NCI-H1930 (cell line): ENCODE measurements at places on chromosomes 4 and X.

DNA sequence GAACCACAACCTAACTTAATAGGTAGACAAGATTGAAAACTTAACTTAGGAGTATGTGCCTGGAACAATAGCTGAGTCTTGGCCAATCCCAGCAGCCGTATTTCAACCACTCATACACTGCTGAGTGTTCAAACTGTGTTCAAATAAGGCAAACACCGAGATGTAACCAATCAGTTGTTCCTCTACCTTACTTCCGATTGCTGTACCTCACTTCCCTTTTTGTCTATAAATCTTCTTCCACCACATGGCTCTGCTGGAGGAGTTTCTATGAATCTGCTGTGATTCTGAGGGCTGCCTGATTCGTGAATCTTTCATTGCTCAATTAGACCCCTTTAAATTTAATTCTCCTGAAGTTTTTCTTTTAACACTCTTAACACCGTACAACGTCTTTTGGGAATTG lies 108.0 kb downstream of the ANAPC4 start:
- no peak for DNase-seq

DNA sequence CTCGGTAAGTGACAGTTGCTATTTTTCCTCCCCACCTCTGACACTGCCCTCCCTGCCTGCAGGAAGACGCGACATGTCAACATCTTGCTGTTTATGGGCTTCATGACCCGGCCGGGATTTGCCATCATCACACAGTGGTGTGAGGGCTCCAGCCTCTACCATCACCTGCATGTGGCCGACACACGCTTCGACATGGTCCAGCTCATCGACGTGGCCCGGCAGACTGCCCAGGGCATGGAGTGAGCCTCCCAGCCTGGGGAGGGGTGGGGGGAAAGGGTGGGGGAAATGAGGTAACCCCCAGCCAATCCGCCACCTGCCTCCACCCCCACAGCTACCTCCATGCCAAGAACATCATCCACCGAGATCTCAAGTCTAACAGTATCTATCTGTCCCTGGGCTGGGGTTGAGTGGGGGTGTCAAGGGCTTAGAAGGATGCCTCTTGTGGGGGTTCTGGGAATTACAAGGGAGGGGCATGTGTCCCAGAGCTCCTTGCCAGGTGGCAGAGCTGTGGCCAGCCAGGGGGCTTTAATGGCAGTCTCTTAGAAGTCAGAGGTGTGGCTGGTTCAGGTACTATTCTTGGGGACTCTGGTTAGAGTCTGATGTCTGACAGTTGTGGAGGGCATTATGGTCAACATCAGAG lies 7.8 kb downstream of the ARAF start:
- DNase-seq, result no peak

DNA sequence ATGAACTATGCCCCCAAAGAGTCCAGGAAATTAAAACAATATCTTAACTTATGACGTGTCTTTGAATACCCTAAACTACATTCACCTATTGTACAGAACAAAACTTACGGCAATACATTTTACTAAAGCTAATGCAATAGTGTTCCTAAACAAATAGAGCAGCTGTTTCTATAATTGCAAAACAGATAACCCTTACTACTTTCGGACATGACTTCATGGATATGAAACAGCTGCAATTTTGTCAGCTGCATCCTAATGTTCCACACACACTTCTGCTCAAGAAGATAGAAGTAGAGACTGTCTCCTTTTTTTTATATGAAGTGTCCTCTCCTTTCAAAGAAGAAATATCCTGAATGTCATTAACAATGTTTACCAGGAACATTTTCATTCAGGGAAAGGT lies 174.9 kb downstream of the ACTRT1 start:
- DNase-seq, result no peak

GRCh38 chr4:84159762-84160161 lies 339.3 kb downstream of the NKX6-1 start:
- no peak for DNase-seq

GRCh38 chrX:134734466-134734952 lies 76.2 kb upstream of the PLAC1 start:
- no peak for DNase-seq

- no peak for DNase-seq
These were observed 87.4 kb downstream of the KIT start for GRCh38 chr4:54745031-54745770.

DNA sequence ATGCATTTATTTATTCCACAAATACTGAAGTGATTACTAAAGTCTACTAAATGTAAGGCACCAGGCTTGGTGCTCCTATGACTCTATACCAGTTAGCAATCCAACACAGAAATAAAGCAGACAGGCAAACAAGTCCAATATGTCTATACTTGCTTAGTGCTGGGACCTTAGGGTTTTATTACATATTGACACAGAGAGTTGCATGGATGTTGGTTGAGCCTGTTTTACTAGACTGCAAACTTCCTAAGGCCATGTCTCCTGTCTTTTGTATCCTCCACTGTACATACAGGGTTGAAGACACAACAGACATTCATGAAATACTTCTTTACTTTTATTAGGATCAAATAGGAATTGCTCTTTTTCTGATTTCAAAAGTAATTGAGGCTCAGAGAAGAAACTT lies 69.0 kb downstream of the LNX1 start:
- DNase-seq, result no peak

- DNase-seq, result no peak
These were observed 52.9 kb downstream of the FRMPD3 start for GRCh38 chrX:107502316-107502715.

GRCh38 chr4:105520819-105521790 lies 31.3 kb upstream of the ARHGEF38 start:
- no peak for DNase-seq

GRCh38 chrX:11588097-11588496 lies 77.6 kb downstream of the ARHGAP6 start:
- DNase-seq, result no peak

DNA sequence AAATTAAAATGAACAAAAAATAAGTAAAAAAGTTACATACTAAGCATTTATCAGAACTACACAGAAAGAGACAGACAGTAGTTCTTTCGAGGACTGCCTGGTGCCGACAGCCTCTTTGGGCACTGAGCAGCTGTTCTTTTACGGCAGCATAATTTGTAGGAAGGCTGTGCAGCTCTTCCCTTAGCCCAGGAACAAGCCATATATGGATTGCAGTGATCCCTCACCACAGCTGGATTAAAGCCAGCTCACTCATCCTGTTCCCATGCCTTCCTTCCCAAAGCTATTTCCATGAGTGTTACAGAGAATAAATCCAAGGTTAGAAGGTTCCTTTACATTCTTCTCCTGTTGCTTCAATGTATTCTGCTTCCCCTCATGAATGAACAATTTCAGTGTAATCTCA lies 71.7 kb downstream of the DDX60L start:
- no peak for DNase-seq

- DNase-seq, result no peak
These were observed 292.0 kb downstream of the DCTD start for GRCh38 chr4:182625193-182625592.

GRCh38 chrX:107571296-107571998 lies 56.9 kb upstream of the PRPS1 start:
- no peak for DNase-seq

GRCh38 chr4:4501679-4502078 lies 40.2 kb downstream of the STX18 start:
- DNase-seq, result no peak

DNA sequence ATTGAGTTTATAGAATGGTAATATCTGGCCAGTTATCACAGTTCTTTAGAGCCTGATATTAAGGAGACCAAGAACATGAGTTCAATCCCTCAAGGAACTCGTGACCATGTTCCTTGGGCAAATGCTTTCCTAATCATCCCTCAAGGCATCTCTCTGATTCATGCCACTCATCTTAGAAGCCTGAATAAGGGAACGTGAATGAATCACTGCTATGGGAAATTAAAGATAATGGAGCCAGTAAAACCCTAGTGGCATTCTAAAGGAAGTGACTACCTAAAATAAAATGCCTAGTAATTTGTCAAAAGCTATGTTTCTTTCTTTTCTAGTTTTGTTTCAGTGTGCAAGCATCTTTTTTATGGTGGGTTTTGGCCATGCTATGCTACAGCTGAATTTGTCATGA lies 1161.3 kb downstream of the C4orf33 start:
- DNase-seq, result no peak

DNA sequence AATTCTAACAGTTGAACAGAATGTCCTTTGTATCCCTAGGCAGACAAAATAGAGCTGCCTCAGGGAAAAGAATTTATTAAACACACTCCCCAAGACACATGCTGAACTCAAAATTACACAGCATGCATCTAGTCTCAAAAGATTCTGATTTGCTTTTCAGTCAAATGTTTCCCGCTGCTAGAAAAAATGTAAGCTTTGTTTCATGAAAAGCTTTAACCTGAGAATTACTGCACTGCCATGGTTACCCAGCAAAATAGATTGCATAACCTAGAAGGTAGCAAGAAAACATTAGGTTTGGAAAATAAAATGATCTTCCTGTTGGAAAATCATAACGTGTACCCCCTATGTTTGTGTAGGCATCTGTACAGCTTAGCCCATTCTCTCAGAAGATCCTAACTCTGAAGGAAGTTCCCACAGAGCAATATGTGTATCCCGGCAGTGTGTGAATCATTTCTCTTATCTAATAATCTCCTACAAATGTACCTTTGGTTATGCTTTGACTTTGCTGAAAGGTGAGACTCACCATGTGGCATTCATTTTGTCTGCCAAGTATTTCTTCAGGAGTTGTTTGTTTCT lies 646.9 kb downstream of the STPG2 start:
- DNase-seq, result no peak

GRCh38 chr4:23889814-23890341 lies at the start of gene PPARGC1A:
PPARGC1A (minus strand) TSS chr4:23890047; CDS start chr4:23889957, 90 bp downstream.
- no peak for DNase-seq

GRCh38 chr4:151555151-151555945 lies 146.4 kb downstream of the FHIP1A start:
- no peak for DNase-seq

- DNase-seq, result no peak
These were observed 77.1 kb upstream of the SLC4A4 start for GRCh38 chr4:71261633-71262121.

- DNase-seq, result no peak
These were observed 32.0 kb downstream of the DAPP1 start for GRCh38 chr4:99848591-99849001.

DNA sequence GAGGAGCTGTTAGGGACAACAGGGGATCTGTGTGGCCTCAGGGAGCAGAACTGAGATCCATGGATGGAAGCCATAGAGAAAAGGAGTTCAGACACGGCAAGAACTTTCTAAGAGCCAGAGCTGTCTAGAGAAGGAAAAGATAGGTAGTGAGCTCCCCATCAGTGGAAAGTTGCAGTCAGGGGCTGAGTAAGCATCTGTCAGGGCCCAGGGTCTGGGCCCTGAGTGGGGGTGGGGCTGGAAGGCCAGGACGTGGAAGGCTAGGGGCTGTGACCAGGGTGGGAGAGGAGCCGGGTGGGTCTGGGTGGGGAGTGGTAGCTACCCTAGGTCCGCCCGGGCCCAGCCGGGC lies 324 bp upstream of the MSN start:
- DNase-seq, result no peak

DNA sequence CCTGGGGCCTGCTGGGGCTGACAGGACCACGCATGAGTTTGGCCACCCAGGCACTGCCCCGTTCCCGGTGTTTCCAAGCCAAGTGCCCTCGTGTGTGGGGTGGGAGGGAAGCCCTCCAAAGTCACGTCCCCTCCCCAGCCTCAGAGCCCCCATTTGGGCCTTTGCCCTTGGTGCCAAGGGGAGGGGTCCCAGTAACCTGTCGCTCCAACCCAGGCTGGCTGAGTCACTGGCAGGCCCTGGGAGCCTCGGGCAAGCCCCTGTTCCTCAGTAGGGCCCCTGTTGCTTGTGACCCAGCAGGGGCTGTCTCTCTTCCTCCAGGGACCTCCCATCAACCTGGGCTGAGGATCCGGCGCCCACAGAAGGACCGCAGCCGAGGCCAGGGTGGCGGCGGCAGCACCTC lies 10.7 kb upstream of the HAUS7 start:
- no peak for DNase-seq

GRCh38 chr4:28682847-28683246 lies 1822.2 kb downstream of the STIM2 start:
- no peak for DNase-seq

DNA sequence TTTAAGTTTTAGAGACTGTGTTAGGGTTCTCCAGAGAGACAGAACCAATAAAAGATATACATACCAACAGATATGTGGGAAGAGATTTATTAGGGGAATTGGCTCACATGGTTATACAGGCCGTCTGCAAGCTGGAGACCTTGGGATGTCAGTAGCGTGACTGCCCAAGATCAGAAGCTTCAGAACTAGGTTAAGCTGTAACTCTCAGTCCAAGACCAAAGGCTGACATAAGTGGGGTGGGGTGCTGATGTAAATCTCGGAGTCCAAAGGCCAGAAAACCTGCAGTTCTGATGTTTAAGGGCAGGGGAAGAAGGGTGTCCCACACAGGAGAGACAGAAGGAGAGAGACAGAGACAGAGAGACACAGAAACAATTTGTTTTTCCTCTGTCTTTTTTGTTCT lies 10.5 kb downstream of the CLDN34 start:
- DNase-seq, result no peak

GRCh38 chrX:3252744-3253143 lies 93.7 kb downstream of the MXRA5 start:
- DNase-seq, result no peak

DNA sequence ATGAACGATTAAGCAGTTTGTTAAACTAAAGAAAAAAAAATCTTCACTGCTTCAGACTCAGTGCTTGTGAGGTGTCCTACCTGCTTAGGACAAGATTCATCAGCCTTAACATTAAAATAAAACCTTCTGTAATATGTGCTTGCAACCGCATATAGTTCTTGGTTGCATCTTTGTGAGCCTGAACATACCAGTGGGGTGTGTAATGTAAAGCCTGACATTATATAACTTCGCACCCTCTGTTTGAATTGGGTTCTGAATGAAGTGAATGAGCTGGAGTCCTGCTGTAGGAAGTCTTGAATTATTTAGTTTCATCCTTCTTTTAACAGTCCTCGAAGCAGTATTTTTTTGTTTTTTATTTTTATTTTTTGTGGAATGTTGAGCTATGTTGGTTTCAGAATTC lies 3.1 kb downstream of the KDM6A start:
- DNase-seq, result no peak

DNA sequence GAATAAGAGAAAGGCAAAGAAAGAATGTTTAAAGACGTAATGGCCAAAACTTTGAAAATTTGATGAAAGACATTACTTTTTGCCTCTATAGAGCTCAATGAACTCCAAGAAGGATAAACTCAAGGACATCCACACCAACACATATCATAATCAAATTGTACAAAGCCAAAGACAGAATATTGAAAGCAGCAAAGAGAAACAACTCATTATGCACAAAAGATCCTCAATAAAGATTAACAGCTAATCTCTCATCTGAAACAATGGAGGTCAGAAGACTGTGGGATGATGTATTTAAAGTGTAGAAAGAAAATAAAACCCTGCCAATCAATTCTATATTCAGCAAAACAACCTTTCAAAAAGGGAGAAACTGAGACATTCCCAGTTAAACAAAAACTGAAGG lies 129.1 kb upstream of the TEX13D start:
- DNase-seq, result no peak

DNA sequence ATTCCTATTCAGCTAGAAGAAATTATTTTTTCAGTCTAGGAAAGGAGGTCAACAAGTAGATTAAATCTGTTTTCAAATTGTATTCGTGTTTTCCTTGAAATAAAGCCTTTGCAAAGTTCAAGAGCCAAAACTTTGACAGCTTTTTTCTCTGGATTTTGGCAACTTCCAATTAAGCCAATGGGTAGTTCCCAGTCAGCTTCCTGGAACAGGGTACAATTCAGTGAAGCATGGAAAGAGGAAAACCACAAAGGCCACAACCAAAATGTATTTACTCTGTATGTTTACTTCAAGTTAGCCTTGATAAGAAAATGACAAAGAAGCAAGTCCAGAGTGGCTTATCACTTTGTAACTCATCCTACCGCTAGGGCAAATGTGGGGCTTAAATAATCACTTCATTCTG lies 188.6 kb downstream of the COMMD8 start:
- no peak for DNase-seq

- no peak for DNase-seq
These were observed 12.5 kb upstream of the KLF8 start for GRCh38 chrX:56219700-56220099.
